ENCODE measurements at places on chromosomes 13 and 19. TPM values are rescaled to one million over a fixed set of nuclear protein-coding genes. Genes with fewer than 3 reads are reported as not detected.

The DKKL1 gene
- not detected for total RNA-seq

The NEK5 gene
- total RNA-seq: not detected

The SULT2A1 gene
- not detected for total RNA-seq

The NAT14 gene
- total RNA-seq: 15.0 TPM

The TMPRSS9 gene
- not detected for total RNA-seq

The CA11 gene
- 10.4 TPM for total RNA-seq

The PDX1 gene
- total RNA-seq: not detected

The LAIR2 gene
- total RNA-seq: not detected

The SLC25A30 gene
- 19.6 TPM for total RNA-seq

The ZNF723 gene
- not detected for total RNA-seq

The MCF2L gene
- total RNA-seq: 11.5 TPM

The TNNT1 gene
- not detected for total RNA-seq

The ATP7B gene
- total RNA-seq: 0.64 TPM

The TMEM259 gene
- 231 TPM for total RNA-seq

The NFIC gene
- total RNA-seq: 18.0 TPM

The ZNF665 gene
- total RNA-seq: 11.4 TPM

The ZNF85 gene
- total RNA-seq: 25.0 TPM

The SLC10A2 gene
- not detected for total RNA-seq

The CBY2 gene
- total RNA-seq: not detected

The STOML3 gene
- total RNA-seq: not detected

The TMEM145 gene
- 0.54 TPM for total RNA-seq

The ERFL gene
- 4.5 TPM for total RNA-seq

The EFNB2 gene
- 0.23 TPM for total RNA-seq

The UNC13A gene
- total RNA-seq: 0.06 TPM

The TEX101 gene
- not detected for total RNA-seq

The NLRP9 gene
- total RNA-seq: not detected

The IRGC gene
- total RNA-seq: not detected

The COL5A3 gene
- total RNA-seq: 0.17 TPM

The TMEM38A gene
- total RNA-seq: 0.51 TPM

The TTYH1 gene
- total RNA-seq: 1.1 TPM

The ZNF556 gene
- total RNA-seq: not detected

The ZNF101 gene
- total RNA-seq: 126 TPM

The FGF22 gene
- 1.1 TPM for total RNA-seq

The LRRC25 gene
- total RNA-seq: 1.2 TPM

The ALOX5AP gene
- total RNA-seq: 63.3 TPM

The KASH5 gene
- total RNA-seq: not detected

Measured in activated naive CD8-positive, alpha-beta T cell treated with anti-CD3 and anti-CD28 coated beads, Interleukin-2, amount 10 ng/mL, durations not matched to agents 7 days and 5 days (primary cell).